ENCODE measurements at places on chromosomes 5 and 9.

- DNase-seq, result peak; percentile 66
Measured at GRCh38 chr5:116084871-116085715, at the start of gene COMMD10. TSS of gene COMMD10 (plus strand) at chr5:116085025.

DNA sequence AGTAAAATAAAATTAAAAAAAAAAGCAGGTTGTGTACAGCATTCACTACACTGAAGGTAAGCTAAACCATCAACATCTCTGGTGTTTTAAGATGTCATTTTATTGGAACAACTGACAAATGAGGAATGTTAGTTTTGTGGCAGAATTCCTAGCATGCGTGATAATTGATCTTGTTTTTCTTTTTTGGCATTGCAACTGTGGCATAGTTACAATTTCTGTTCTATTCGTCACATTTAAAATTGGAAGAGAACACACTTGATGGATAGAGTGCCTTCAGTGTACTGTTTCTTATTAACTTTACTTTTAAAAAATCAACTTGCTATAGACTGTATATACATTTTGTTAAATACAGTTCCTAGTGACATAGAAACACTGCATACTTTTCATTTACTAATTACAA is 43.6 kb upstream of the TNFSF15 start:
- no peak for DNase-seq

- no peak for DNase-seq
Measured at GRCh38 chr9:77569335-77569734, 78.8 kb downstream of the GNA14 start.

DNA sequence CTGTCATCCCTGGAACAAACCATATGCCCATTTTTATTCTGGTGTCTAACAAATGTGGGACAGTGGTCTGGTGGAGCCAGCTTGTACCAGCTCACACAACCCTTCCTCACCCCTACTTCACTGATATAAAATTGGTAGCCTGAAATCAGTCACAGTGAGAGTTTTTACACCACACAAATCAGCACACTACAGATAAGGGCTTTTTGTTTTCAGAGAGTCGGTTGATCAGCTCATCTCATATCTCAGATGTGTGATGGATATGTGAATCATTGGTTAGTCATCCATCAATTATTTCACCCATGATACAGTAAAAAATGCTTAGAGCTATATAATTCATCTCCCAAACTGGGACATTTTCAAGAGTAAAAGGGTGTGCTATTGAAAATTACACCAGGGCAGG is 529.2 kb downstream of the EBF1 start:
- no peak for DNase-seq

- no peak for DNase-seq
Measured at GRCh38 chr9:9901624-9902023, 711.2 kb downstream of the PTPRD start.

- DNase-seq, result no peak
Measured at GRCh38 chr5:59036274-59036961, 453.5 kb downstream of the RAB3C start.

- DNase-seq, result no peak
Measured at GRCh38 chr5:6518298-6519057, 69.8 kb downstream of the UBE2QL1 start.

- DNase-seq, result no peak
Measured at GRCh38 chr5:172768573-172769341, 2.2 kb downstream of the DUSP1 start.

GRCh38 chr9:5205071-5205470 is 19.6 kb upstream of the INSL6 start:
- DNase-seq, result no peak

DNA sequence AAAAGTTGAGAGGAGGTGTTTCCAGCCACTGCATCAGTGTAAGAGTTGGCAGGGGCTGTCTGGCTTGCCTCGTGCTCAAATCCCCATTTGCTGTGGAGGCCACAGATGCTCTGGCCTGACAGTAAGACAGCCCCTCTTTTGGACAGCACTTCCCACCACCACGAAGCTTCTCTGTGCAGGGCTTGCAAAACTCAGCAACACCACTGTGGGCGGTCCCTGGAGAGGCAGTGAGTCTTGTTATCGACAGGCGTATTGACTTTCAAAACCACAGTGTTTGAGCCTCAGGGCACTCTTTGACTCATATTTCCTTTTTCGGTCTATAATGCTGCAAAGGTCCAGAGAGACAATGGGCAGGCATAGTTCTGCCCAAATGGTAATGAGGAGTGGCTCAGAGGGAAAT is 539.5 kb downstream of the EBF1 start:
- no peak for DNase-seq

- DNase-seq, result no peak
Measured at GRCh38 chr9:25472085-25472607, 206.1 kb downstream of the TUSC1 start.

DNA sequence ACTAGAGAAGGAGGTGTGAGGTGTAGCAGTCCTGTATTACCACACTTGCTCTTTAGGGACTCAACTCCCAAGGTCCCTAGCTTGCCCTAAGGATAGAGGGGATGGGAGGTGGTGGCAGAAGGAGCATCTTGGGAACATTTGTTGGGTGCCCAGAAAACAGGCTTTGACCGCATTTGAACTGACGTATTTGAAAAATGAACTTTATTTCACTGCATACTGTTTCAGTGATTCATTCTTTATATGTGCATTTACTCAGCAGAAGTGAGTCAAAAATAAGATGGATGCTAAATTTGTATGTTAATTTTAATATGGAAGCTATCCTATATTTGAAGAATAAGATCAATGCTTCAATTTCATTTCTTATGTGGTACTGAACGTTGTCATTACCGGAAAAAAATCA is 18.7 kb downstream of the DMRT3 start:
- DNase-seq, result no peak

DNA sequence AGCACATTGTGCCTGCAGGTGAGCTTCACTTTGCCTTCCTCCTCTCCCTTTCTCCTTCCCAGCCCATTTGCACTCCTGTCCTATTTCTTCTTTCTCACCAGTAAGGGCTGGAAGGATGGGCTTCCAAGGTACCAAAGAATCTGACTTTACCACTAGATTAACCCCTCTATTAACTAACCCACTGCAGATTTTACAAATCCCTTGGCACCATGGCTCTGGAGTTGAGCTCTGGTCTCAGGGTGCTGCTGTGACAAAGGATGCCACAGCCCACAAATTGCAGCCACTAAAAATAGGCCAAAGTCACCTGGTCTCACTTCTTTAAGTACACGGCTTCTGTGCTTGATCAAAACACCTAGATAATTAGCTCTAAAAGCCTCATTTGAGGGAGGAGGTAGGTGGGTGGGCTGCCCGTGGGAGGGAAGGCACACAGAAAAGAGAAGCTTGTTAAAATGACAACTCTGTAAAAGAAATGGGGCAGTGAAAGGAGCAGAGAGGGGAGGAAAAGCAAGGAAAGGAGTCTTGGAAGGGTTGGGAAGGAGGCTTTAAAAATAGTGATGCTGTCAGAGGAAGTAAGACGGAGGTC is 327.4 kb downstream of the DRD1 start:
- no peak for DNase-seq

DNA sequence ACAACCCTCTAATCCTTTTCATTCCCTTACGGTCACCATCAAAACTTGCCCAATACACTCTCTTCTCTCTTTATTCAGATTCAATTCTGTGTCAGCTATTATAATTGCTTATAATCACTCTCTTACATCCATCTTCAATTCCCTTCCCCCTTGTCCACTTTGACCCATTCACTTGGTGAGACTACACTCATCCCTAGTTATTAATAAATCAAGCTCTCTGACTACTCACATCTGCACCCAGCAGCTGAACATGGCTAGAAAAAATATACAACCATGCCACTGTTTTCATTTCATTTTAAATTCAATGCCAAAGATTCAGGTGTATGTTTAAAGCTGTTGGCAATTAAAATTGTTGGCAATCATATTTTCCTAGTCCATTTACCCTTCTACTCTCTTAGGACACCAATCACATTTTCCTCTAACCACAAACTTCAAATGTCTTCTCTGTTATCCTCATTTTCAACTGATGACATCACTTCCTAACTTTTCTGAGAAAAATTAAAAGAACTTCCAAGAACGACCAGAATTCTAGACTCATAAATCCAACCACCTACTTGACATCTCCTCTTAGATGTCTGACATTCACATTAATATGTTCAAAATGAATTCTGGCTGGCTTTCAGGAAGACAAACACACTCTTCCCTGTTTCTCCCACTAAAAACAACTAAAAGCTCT is 5.5 kb downstream of the C5orf15 start:
- no peak for DNase-seq

- DNase-seq, result no peak
Measured at GRCh38 chr5:60453186-60453976, 246.6 kb downstream of the DEPDC1B start.

DNA sequence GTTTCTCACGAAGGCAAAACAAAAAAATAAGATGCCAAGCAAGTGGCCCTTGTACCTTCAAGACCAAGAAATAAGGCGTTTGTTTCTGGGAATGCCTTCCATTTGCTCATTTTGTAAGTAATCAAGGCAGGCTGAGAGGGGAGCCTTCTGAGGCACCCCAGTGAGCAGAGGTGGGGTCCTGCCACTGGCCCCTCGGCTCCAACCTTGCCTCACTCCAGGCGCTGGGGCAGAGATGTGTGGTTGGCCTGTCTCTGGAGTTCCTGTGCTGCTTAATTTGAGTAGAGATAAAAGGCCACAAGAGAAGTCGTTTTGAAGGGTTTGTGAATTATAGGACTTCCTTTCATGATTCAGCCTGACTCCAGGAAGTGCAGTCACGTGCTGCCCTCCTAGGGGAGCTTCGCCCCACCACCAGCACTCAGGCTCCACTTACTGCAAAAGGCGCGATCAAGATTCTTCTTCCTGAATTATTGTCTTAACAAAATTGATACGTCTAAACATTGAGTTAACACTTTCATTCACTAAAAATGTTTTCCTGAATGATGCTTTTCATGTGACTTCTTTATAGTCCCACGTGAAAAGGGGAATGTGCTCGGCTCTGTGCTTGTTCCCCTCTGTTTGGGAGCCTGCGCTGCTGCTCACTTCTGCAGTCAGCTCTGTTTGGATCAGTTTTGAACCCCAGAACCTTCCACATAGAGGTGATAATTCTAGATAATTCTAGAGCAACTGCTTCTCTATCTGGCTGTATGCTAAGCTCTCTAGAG is 13.7 kb downstream of the SYK start:
- no peak for DNase-seq

- no peak for DNase-seq
Measured at GRCh38 chr5:157607371-157608161, 32.0 kb upstream of the ADAM19 start.

GRCh38 chr5:67166460-67167285 is 29.9 kb downstream of the CD180 start:
- peak; percentile 65 for DNase-seq

GRCh38 chr5:5100635-5101034 is 39.5 kb upstream of the ADAMTS16 start:
- DNase-seq, result no peak

DNA sequence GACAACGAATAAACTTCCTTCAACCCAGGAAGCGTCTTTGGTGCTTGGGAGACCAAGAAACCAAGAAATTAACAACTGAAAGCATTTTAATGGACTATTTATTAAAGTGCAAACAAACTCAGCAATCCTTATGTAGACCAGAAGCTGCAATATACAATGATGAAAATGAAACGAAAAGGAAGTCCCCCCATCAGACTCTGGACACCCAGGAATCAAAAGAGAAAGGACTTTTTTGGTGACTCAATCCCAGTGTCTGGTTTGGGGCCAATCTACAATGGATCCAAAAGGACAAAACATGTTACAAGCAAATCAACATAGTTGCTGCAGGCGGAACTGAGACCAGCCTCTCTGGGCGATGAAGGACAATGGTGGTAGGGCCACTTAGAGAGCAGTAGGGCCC is 39.5 kb downstream of the C9orf152 start:
- DNase-seq, result no peak

DNA sequence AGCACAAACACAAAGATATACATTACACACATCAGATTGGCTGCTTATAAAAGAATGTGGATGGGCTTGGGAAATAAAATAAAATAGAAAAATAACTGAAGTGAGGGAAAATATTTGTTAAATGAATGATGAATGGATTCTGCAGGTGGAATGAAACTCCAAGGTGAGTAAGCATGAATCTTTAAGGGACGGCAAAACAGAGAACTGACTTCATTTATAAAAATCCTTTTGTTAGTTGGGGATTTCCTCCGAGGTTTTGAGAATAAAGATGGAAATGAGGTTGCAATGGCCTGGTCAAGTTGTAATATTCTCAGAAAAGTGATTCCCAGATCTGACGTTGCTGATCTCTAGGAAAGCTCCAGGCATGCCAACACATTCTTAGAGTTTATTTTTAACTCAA is 20.9 kb upstream of the SEMA6A start:
- DNase-seq, result no peak

- no peak for DNase-seq
Measured at GRCh38 chr9:78441396-78441795, 144.5 kb downstream of the PSAT1 start.

DNA sequence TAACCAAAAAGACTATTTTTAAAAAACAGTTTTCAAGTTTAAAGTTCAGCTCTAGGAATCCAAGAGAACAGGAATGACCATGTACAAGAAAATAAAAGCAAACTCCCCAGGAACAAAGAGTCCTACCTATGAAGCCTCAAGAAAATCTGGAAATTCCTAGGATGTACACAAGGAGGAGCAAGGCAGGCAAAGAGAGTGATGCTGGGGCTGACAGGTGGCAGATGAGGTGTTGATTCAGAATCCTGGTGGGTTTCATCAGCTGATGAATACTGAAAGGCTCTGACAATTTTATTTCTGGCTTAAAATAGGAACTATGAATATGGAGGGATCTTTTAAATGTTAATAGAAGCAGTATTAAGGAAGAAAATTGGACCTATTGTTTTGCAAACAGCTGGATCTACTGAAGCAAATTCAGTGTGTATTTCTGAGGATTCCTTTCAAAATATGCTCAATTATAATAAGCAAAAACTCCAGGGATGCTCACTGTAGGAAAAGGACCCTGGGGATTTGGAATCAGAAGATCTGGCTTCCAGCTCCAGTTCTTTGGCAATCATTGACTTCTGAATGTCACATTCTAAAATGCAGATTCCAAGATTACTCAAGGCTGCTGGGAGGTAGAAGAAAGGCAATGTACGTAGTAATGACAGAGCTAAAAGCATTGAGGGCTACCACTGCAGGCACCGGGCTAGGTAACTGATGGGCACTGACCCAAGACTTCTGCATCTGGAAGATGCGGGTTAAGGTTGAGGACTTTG is 28.0 kb upstream of the SH3RF2 start:
- DNase-seq, result no peak

GRCh38 chr5:146890066-146890465 is 11.5 kb upstream of the PPP2R2B start:
- no peak for DNase-seq

- DNase-seq, result no peak
Measured at GRCh38 chr5:17243287-17244063, 26.0 kb downstream of the BASP1 start.

- no peak for DNase-seq
Measured at GRCh38 chr5:174427304-174427703, 297.1 kb upstream of the MSX2 start.

GRCh38 chr5:96809921-96810320 is 2.2 kb upstream of the ERAP1 start:
- peak; percentile 35 for DNase-seq

Measured in stimulated activated CD4-positive, alpha-beta T cell treated with anti-CD3 and anti-CD28 coated beads, Interleukin-2, amount 100 ng/mL, for 48 hours (primary cell).